ENCODE measurements at places on chromosomes 11 and 22. TPM values are rescaled to one million over a fixed set of nuclear protein-coding genes. Genes with fewer than 3 reads are reported as not detected.

The DYNC2H1 gene
- total RNA-seq, result 4.3 TPM

The APOA1 gene
- not detected for total RNA-seq

The YAP1 gene
- not detected for total RNA-seq

The ZNF215 gene
- total RNA-seq, result 1.1 TPM

The SLC39A13 gene
- 18.2 TPM for total RNA-seq

The SYNGR1 gene
- total RNA-seq, result 4.2 TPM

Measured in activated CD8-positive, alpha-beta memory T cell treated with anti-CD3 and anti-CD28 coated beads, Interleukin-2, amount 10 ng/mL, durations not matched to agents 7 days and 5 days (primary cell).